ENCODE measurements at places on chromosomes 3 and 15.

DNA sequence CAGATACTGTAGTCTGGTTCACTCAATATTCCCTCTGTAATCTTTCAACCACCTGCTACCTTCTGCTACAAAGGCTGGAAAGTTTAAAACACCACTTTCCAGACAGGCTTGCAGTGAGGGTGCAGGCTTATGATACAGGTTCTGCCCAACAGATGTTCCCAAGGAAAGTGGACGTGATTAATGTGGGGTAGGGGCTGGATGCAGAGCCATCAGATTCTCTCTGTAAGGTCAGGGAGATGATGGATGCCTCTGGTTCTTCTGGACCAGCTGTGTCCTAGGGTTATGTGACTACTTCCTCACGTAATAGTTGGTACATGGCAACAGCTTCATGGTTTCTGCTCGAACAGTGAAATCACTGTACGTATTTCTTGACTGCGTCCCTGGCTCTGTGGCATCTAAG is 11.1 kb downstream of the GPR176 start:
- DNase-seq: no peak

DNA sequence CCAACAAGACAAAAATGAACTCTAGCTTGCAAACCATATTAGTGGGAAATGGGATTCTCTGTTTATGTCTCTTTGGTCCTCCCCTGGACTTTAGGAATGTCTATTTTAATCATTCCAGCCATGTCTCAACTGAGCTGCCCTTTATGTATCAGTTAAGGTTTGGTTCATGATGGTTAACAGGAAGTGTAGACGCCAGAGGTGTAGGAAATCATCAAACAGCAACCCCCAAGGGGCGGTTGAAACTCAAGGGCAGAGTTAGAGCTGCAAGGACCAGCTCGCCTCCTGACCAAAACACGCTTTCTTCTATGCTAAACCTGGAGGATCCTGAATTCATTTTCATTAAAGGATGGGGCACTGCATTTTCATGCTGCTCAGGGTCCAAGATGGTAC is 53.7 kb upstream of the HEG1 start:
- DNase-seq: no peak

- no peak for DNase-seq
These were observed 196.8 kb downstream of the GOLGA6L6 start for GRCh38 chr15:20344601-20345400.

DNA sequence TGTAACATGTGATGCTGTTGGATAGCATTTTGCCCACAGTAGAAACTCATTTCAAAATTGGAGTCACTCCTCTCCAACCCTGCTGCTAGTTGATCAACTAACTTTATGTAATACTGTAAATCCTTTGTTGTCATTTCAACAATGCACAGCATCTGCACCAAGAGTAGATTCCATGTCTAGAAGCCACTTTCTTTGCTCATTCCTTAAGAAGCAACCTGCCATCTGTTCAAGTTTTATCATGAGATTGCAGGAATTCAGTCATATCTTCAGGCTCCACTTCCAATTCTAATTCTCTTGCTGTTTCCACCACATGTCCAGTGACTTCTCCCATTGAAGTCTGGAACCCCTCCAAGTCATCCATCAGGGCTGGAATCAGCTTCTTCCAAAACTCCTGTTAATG is 42.9 kb downstream of the AKAP13 start:
- no peak for DNase-seq

GRCh38 chr3:1010228-1010627 is 82.6 kb upstream of the CNTN6 start:
- DNase-seq: no peak

- DNase-seq: no peak
These were observed 729.1 kb downstream of the NTRK3 start for GRCh38 chr15:87527416-87527815.

GRCh38 chr3:100759159-100759558 is 49.9 kb downstream of the TFG start:
- no peak for DNase-seq

DNA sequence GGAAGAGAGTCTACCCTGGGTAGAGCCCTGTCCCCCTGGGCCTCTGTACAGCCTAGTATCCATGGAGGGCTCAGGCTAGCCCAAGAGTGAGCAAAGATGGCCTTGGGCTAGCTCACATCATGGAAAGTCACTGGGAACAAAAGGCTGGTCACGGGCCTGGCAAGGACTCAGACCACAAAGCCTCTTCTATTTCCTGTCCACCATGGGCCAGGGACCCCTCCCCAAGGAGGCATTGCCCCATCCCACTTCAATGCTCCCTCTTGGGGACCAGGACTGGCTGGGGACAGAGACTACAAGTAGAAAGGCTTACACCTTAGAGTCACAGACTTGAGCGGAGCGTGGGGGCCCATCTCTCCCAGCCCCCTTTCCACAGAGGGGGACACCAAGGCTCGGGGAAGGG is 16.9 kb downstream of the DUSP7 start:
- no peak for DNase-seq

DNA sequence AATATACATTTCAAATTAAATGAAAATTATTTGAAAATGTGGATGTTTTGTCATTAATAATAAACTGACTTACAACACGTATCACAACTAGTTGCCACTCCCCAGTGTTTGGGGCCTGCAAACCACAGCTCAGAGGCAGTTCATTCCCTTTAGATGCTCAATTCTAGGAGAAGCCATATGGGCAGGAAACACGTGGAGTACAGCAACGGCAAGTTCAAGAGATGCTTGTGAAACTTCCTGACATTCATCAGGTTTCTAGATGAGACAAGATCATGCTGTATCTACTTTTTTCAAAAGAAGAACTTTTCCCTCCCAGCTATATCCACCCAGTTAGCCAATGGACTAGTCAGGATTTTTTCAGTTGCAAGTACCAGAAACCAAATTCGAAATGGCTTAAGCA is 17.6 kb upstream of the PLA2G4D start:
- no peak for DNase-seq

- DNase-seq: no peak
These were observed 34.4 kb downstream of the SUCLG2 start for GRCh38 chr3:67619991-67620390.

DNA sequence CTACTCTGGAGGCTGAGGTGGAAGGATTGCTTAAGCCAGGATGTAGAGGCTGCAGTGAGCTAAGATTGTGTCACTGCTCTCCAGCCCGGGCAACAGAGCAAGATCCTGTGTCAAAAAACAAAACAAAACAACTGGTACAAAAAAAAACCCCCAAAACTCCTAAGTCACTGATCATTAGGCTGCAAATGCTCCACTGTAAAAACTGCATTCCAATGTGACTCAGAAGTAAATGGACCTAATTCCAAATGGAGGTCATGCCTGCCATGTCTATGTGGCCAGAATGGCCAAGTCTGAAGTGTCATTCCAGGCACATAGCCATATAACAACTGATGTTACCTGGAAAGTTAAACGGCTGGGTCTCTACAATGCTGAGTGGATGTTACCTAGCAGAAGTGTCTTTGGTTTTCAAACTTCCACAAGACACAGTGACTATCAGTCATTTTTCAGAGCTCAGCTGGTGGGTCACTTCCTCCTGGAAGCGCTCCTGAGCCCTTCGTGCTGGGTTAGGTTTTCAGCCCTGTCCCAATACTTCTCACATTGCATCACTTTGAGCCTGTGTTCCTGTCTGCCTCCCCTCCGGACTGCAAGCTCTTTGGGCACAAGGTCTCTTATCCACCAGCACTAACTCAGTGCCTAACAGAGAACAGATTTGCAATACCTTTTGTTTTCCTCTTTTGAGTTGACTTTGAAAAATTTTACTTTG is 10.6 kb downstream of the FSTL1 start:
- DNase-seq: no peak

GRCh38 chr3:146881966-146882760 is 277.0 kb upstream of the PLSCR5 start:
- no peak for DNase-seq

DNA sequence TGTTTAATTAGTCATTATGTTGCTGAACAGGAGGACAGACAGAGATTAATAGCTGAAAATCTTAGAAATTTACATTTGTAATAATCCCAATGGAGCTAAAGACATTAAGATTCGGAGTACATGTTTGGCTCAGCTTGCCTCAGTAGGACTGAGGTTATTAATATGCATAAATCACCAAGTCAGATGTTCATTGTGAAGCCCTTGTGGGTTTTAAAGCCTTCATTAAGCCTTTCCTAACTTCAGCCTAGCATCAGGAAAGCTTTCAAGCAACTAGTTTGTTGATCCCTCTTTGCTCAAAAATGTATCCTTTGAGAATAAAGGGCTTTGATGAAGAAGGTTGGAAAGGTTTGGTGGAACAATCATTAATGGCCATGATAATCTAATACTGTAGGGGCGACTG is 178.2 kb upstream of the CGNL1 start:
- DNase-seq: no peak

DNA sequence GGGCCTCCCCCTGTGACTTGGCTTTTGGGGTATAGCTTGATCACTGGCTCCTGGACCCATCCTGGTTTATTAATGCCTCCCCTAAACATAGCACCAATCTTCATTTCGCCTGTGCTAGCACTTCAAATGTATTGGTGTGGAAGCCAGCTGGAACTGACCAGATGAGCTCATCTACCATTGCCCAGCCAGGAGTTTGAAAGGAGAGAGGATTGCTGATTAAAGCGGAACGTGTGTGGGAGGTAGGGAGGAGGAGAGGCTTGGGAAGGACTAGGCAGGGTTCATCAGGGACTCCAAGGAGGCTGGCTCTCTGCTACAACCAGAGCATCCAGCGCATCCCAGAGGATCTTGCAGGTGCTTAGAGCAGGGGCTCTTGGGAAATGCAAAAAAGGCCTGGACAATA is 34.4 kb upstream of the TLE3 start:
- DNase-seq: no peak

GRCh38 chr15:67843571-67844387 is 3.9 kb upstream of the RNU6-1 start:
- no peak for DNase-seq

DNA sequence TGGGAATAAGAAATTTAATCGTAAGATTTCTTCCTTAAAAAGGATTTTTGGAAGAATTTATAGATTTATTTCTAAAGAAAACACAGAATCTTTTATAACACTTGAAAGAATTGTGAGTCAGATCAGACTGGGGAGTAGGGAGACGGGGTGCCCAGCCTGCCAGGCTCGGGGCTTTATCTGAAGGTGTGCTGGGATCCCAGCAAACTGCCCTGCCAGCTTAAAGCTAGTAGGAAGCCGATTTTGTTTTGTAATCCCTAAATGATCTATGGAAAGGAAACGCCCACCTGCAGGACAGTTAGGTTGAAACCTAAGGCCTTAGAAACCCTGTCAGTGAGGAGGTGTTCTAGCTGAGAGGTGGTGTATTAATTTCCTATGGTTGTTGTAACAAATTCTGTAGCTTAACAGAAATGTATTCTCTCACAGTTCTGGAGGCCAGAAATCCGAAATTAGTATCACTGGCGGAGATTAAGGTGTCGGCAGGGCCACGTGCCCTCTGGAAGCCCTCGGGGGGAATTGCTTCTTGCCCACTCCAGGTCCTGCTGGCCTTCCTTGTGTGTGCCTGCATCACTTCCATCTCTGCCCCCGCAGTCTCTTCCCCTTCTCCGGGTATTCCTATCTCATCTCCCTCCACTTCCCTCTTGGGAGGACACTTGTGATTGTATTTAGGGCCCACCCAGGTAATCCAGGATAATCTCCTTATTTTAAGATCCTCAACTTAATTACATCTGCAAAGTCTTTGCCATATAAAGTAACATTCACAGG is 19.3 kb upstream of the RAB6B start:
- DNase-seq: no peak

DNA sequence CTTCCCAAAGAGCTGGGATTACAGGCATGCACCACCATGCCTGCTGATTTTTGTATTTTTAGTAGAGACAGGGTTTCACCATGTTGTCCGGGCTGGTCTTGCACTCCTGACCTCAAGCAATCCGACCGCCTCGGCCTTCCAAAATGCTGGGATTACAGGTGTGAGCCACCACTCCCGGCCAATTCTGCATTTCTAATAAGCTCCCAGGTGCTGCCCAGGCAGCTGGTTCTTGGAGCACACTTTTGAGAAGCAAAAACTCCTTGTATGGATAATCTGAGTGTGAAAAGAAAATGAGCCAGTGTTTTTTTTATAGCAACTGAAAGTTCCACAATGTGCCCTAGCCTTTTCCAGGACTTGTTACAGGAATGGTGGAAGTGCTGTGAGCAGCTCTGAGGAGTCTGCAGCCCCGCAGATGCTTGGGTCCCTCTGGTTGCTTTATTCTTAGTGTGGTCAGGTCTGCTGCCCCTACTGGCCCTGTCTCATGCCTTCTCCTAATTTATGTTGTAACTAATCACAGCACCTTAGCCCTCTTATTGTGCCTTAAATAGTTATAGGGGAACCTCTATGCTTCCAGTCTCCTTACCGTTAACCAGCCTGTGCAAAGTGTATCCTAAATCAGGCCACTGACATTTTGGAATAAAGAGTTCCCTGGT is 13.5 kb upstream of the KCNAB1 start:
- DNase-seq: no peak

GRCh38 chr3:9932843-9933560 is 632 bp upstream of the CRELD1 start:
- peak; percentile 76 for DNase-seq

GRCh38 chr3:36681867-36682266 is 82.5 kb downstream of the DCLK3 start:
- DNase-seq: no peak

DNA sequence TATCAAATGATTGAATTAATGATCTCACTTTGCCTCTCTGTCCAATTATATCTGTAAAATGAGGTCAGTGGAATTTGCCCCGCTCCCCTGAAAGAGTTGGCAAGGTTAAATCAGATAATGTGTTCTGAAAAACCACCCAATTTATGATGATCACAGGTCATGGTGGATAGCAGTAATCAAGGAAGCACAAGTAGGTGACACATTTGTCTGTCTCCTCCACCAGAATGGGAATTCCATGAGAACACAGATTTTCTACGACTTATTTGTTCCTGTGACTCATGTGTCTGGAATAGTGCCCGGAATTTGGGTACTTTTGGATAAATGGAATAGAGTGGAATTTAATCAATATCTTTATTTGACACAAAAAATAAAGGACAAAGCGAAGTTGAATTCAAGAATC is 220.9 kb upstream of the SUCLG2 start:
- DNase-seq: no peak

DNA sequence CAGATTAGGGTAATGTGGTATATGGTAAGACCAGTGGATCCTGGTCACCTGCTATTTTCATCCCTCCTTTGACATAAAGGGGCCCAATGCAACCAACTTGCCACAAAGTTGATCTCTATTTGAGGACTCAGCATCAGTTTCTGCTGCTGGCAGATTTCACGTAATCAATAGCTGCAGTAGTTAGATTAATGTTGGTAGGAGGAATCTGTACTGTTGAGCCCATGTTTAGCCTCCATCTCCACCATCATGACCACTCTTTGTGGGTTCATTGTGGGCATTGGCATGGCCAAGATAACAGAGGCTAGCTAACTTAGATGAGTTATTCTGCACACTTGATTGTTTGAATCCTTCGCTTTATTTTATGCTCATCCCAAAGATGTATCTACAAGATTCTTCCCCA is 29.9 kb downstream of the CGGBP1 start:
- DNase-seq: no peak

GRCh38 chr3:131907796-131908195 is 127.0 kb downstream of the CPNE4 start:
- DNase-seq: no peak

DNA sequence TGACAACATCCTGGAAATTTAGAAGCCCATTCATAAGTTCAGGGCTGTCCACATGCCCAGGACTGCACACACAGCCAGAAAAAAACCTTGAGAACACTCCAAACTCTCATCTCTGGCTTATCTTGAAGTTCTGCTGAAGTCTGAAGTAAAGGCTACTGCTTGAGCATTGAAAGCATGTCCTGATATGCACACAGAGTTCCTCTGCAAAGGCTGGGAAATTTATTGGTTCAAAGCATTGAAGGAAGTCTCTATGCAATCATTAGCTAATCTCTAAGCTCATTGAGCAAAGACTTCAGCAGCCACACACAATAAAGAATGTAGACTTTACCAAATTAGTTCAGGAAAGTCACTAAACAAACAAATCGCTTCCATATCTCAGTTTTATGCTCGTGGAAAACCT is 162.0 kb upstream of the STT3B start:
- DNase-seq: peak; percentile 41
